ENCODE measurements at places on chromosomes 16 and 17.

DNA sequence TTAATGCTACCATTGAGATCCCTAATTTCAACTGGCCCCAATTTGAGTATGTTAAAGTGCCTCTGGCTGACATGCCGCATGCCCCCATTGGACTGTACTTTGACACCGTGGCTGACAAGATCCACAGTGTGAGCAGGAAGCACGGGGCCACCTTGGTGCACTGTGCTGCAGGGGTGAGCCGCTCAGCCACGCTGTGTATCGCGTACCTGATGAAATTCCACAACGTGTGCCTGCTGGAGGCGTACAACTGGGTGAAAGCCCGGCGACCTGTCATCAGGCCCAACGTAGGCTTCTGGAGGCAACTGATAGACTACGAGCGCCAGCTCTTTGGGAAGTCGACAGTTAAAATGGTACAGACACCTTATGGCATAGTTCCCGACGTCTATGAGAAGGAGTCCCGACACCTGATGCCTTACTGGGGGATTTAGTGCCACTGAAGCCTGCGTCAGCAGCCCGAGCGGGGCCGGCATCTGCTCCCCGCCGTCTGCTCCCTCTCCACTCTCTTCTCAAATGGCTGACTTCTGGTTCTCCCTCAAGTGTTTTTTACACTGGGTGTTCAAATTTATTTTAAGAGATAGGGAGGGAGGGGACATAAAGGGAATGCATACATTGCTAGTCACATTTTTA lies 22.9 kb downstream of the DUSP14 start:
- DNase-seq: no peak

- DNase-seq: no peak
Measured at GRCh38 chr17:74219576-74220133, 6.3 kb downstream of the TTYH2 start.

- no peak for DNase-seq
Measured at GRCh38 chr16:57469917-57470470, 7.5 kb downstream of the POLR2C start.

DNA sequence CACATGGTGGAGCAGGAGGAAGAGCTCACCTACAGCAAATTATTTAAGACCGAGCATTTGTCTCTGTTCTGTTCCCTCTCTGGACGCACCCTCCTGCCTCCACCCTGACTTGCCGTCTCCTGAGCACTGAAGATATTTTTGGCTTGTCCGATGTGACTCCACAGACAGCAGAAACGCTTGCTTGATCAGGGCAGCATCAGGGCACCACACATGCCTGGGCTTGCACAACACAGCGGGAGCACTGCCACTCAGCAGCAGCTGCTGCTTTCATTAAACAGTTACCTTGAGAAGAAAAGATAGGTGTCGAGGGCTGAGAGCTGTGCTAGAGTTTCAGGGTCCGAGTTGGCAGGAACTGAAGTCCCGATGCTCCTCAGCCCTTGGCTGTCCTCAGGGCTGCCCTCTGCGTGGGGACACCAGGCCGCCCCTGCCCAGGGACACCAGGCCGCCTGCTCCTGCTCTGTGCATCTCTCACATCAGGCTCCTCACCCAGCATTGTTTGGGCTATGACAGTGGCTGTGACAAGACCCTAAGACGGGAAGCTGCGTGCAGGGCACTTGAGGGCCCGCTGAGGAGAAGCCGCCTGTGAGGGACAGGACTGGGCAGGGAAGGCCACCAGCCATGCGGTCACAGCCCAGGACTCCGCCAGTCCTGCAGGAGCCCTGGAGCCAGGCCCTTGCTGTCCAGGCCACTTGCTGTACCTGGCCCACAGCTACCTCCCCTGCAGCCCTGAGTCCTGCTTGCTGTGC lies 21.3 kb upstream of the CDH15 start:
- DNase-seq: no peak

DNA sequence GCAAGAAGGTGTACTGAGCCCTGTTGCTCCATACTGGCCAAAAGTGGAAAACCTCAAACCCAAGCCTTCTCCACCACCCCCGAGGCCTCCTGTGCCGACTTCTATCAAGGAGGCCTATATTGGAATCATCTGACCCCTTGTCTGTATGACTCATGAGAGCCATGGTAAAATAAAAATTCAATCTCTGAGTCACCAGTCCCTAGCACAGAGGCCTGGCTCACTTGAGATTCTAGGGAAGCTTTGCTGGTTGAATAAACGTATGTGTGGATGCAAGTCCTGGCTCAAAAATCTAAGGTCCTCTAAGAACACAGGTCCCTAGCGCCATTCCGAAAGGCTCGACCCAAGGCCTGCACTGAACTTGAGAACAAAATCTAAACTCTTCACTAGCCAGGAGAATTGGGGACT lies 15.0 kb downstream of the NSMCE1 start:
- no peak for DNase-seq

DNA sequence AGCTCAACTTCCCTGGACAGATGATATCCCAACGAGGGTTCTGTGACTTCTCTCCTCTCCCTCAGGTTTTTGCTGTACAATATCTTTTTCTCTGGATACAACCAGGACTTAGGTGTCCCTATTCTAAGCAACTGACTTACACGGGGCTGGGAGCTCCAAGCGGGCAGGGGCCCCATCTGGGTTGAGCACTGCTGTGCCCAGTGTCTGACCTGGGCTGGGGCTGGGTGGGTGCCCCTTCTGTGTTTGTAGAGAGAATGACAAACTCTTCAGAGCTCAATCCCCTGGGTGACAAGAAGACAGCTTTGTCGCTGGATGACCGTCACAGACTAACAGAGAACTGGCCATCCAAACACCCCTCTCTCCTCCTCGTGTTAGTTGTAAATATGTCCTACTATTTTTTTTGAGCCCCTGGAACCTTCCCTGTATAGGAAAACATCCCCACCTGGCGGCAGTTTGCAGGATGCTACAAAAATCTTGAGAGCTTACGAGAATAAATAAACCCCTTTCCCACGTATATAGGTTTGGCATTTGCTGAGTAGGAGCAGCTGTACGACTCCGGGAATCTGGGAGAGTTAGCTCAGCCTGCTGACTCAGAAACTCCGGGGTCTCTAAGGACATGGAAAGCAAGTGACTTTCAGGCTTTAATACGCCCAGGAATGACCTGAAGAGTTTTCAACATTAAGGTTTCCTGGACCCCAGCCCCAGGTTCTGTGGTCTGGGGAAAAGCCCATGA lies 23.7 kb upstream of the RCVRN start:
- DNase-seq: no peak

DNA sequence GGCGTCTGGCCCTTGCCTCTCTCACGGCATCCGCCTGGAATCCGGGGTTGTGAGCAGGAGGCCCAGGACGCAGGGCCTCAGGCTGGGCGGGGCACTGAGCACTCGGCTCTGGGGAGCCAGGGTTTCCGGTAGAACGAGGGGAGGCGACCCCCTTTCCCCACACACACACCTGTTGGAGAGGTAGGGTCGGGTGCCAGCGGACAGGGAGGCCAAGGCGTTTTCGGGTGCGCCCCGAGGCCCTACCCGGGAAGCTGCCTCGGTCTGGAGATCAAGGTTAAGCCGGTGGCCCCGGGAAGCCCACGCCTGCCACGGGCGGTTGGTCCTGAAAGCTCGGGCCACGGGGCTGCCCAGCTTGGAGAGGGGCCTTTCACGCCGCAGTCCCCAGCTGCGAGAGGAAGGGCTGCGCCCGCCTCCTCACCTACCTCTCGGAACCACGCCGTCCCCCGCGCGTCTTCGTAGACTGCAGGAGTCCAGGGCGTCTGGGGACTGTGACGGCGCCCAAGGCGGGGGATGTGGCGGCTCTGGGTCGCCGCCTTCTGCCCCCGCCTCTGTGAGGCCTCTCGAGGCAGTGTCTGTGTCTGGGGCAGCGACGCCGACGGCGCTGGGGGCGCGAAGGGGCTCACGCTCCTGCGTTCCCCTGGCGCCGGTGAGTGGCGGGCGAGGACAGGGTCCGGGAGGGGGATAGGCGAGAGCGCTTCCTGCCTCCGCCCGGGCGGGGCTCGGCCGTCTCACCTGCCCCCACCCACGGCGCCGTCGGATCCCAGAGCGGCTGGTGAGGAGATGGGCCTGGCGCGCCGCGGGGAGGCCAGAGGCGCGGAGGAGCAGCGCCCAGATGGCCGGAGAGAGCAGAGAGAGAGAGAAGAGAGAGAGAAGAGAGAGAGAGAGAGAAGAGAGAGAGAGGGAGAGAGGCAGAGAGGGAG lies 20.3 kb upstream of the HOXB9 start:
- no peak for DNase-seq

DNA sequence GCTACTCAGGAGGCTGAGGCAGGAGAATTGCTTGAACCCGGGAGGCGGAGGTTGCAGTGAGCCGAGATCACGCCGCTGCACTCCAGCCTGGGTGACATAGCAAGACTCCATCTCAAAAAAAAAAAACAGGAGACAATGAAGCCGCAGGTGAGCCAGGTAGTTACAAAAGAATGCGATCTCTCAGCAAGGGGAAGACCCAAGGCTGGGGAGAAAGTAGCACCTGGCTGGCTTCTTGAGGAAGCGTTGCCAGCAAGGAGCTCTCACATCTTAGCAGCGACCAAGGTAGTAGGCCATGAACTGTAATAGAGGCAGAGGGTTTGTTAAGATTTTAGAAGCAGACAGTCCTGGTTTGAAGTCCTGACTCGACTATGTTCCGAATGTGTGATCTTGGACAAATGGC lies 175.0 kb downstream of the AIPL1 start:
- no peak for DNase-seq

GRCh38 chr17:39618246-39618913 lies 8.4 kb upstream of the PPP1R1B start:
- no peak for DNase-seq

DNA sequence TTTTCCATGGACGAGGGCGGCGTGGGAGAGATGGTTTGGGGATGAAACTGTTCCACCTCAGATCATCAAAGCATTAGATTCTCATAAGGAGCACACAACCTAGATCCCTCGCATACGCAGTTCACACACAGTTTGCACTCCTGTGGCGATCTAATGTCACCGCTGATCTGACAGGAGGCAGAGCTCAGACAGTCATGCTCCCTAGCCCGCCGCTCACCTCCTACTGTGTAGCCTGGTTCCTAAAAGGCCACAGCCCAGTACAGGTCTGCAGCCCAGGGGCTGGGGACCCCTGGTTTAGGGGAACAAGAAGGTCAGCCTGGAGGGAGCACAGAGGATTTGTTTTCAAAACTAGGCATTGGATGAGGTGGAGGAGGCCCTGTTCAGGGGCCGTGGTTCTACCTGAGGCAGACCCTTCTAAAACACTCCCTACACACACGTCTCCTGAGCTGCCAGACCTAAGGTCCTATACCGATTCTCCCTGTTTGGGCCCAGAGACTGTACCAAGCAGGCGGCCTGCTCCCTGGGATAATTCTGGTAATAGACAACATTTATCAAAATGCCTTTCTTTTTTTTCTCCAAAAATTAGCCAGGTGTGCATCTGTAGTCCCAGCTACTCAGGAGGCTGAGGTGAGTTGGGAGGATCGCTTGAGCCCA lies 38.6 kb downstream of the AXIN2 start:
- no peak for DNase-seq

- peak; percentile 42 for DNase-seq
Measured at GRCh38 chr16:87854053-87854906, 15.0 kb downstream of the SLC7A5 start.

GRCh38 chr16:14063618-14064581 lies 7.2 kb upstream of the MRTFB start:
- no peak for DNase-seq

DNA sequence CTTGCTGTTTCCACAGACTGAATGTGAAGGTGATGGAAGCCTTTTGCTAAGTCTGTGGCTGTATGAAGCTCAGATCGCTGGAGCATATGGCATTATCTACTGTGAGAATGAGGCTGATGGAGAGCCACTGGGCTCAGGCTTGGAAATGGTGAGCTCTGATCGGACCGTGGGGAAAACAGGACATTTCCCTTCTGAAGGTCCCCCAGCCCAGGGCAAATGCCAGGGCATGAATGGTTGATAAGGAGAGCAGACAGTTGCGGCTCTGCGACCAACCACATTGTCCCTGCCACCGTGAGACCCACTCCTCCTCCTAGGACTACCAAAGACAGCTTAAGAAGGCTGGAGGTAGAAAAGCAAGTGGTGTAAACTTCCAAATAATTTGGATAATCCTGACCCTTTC lies 4.7 kb upstream of the CUEDC1 start:
- DNase-seq: no peak

- DNase-seq: no peak
Measured at GRCh38 chr16:81612351-81613163, 166.5 kb upstream of the PLCG2 start.

DNA sequence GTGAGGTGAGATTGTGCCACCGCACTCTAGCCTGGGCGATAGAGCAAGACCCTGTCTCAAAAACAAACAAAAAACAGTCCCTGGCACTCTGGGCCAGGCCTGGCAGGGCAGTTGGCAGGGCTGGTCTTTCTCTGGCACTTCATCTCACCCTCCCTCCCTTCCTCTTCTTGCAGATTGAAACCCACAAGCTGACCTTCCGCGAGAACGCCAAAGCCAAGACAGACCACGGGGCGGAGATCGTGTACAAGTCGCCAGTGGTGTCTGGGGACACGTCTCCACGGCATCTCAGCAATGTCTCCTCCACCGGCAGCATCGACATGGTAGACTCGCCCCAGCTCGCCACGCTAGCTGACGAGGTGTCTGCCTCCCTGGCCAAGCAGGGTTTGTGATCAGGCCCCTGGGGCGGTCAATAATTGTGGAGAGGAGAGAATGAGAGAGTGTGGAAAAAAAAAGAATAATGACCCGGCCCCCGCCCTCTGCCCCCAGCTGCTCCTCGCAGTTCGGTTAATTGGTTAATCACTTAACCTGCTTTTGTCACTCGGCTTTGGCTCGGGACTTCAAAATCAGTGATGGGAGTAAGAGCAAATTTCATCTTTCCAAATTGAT lies 24.8 kb downstream of the STH start:
- DNase-seq: no peak

- no peak for DNase-seq
Measured at GRCh38 chr17:21595086-21595485, 97.2 kb upstream of the KCNJ18 start.

DNA sequence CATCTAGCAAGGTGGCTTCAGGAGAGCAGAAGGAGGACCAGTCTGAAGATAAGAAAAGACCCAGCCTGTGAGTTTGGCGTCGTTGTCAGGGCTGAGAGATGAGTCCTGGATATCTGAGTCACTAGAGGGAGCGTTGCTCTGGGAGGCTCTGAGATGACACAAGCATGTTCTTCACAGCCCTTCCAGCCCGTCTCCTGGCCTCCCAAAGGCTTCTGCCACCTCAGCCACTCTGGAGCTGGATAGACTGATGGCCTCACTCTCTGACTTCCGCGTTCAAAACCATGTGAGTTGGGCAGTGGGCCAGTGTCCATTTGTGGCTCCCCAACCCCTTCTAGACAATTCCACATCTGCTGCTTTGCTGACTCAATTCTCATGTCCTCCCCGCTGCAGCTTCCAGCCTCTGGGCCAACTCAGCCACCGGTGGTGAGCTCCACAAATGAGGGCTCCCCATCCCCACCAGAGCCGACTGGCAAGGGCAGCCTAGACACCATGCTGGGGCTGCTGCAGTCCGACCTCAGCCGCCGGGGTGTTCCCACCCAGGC lies 2.3 kb downstream of the TGFB1I1 start:
- no peak for DNase-seq

DNA sequence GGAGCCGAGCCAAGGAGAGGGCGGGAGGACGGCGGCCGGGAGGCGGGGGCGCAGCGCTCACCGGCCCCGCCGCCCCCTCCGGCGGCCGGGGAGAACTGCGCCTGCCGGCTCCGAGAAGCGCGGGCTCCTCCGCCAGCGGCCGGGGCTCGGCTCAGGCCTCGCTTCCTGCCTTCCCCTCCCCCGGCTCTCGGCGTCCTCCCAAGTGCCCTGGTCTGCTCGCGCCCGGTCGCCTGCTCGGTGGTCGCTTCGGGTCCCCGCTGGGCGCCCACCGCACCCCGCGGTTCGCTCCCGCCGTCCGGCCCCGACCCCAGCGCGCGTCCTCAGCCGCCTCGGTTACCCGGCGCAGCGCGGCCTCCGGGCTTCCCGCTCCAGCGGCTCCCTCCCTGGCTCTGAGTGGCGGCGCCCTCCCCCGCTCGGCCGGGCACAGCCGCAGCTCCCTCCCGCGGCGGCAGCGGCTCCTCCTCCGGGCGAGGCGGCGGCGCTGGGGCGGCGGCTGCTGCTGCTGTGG lies 313 bp downstream of the UBTF start:
- no peak for DNase-seq

Measured in NCI-H1048 (cell line).